ENCODE measurements at places on chromosomes 13 and 19.

DNA sequence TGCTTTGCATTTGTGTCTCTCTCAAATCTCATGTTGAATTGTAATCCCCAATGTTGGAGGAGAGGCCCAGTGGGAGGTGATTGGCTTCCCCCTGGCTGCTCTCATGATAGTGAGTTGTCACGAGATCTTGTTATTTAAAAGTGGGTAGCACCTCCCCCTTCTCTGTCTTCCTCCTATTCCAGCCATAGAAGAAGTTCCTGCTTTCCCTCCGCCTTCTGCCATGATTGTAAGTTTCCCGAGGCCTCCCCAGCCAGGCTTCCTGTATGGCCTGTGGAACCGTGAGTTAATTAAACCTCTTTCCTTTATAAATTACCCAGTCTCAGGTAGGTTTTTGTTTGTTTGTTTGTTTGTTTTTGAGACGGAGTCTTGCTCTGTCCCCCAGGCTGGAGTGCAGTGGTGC lies 3.8 kb downstream of the LILRA4 start:
- DNase-seq: no peak

DNA sequence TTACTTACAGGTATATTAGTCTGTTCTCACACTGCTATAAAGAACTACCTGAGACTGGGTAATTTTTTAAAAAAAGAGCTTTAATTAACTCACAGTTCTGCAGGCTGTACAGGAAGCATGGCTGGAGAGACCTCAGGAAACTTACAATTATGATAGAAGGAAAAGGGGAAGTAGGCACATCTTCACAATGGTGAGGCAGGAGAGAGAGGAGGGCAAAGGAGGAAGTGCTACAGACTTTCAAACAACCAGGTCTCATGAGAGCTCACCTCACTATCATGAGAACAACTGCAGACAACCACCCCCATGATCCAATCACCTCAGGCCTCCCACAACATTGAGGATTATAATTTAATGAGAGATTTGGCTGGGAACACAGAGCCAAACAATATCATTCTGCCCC lies 511.7 kb downstream of the SLITRK6 start:
- no peak for DNase-seq

DNA sequence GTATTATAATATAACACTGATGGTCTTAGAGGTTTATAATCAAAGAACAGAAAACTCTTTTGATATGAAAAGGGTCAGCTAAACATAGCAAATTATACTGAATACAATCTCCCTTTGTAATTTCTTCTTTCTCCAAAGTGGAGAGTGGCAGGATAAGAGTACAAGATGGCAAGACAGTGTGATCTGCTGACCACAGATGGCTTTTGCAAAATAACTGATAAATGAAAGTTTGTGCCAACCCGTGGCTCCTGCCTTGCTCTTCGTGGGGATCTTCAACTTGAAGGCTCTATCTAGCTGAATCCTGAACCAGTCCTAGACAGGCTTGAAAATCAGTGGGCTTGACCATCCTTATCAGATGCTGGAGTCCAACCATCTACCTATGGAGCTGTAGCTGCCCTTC lies 185.7 kb downstream of the VWA8 start:
- no peak for DNase-seq

DNA sequence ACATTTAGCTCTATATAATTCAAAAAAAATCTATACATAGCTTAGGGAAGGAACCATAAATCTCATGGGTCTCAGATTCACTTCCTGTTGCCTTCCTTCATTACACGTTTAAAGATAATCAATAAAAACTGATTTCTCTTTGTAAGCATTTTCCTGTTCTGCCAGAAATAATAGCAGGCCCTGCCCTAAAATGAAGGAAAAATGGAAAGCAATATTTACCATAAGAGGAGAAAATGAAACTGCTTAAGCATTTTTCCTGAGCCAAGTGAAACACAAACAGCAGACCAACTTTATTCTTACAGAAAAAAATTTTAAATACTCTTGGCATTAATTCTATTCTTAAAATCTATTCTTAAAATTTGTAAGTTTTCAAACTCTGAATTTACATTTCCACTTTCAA lies 4.0 kb downstream of the LHFPL6 start:
- DNase-seq: no peak

DNA sequence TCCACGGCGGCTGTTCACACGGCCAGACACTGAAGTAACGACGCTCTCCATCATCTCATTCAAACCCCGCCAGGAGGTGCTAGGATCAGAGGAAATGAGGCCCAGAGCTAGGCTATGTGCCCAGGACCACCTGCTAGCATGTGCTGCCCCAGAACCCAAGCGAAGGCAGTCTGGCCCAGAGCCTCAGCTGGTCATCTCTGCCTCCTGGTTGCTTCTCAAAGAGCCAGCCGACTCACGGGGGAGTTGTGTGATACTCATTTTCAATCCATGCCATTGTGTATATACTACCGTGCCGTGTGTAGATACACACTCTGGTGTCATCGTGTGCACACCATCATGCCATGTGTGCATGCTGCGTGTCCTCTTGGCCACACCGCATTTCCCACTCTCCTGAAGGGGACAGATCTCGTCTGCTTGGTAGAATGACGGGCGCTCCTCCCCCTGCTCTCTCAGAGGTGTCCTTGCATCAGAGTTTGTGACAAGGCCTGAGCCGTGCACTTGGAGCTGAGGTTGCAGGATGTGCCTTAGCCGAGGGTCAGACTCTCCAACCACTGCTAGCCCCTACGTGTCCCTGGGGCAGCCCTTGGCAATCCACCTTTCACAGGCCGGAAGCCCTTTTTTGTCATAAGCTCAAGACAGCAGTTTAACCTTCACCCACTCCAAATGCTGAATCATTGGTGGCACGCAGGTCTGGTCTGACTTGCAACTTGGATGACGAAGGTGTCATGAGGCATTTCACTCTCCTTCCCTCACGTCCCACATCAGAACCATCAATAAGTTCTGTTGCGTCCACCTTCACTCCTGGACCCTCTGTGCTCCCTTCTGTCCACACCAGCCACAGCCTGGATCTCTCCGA lies 130.4 kb downstream of the CRYL1 start:
- no peak for DNase-seq

- DNase-seq: no peak
These were observed 12.7 kb upstream of the DPY19L3 start for GRCh38 chr19:32392901-32393300.

GRCh38 chr13:114161028-114161556 lies 18.0 kb upstream of the CFAP97D2 start:
- DNase-seq: no peak

DNA sequence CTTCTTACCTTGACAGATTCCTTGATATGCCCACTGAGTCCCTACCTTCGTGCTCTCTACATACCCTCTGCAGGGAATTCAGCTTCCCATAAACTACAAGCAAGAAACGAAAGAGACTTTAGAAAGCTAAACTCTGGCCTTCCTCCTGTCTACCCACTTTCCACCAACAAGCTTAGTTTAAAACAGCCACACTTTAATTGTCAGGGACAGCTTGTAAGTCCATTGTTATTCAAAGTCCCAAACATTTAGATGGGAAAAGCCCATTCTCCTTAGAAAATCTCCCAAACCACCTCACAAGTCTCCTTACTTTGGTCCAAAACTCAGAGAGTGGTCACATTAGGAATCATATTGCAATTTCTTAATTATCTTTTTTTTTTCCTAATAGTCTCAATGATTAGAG lies 2695.8 kb downstream of the PCDH9 start:
- DNase-seq: no peak

- DNase-seq: no peak
These were observed 1.1 kb downstream of the CNOT3 start for GRCh38 chr19:54138489-54139256.

GRCh38 chr13:75365724-75366173 lies 116.2 kb downstream of the TBC1D4 start:
- no peak for DNase-seq

DNA sequence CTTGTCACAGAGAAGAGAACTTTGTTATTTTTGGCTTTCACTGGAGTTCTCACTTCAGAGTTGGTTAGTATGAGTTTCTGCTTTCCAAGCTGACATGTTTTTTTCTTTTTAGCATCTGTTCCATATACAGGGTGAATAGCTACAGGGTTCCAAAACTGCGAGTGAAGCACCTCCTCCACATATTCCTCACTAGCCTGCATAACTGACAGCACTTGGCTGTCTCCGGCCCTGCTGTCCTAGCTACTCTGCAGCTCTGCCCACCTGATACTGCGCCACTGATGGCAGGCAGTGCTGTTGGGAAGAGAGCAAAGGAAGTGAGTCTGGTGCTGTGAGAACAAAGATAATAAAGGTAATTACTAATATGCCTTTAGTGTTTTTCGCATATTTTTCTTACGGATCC lies 6.8 kb downstream of the ATP8A2 start:
- no peak for DNase-seq

- DNase-seq: no peak
These were observed 180.8 kb upstream of the GPC6 start for GRCh38 chr13:93045836-93046235.

- no peak for DNase-seq
These were observed 3.9 kb upstream of the RCBTB2 start for GRCh38 chr13:48536621-48537250.
